Stimulated activated CD8-positive, alpha-beta memory T cell treated with anti-CD3 and anti-CD28 coated beads, Interleukin-15, amount 100 ng/mL, for 24 hours (primary cell): ENCODE measurements at places on chromosomes 1 and 21.

GRCh38 chr1:224447251-224447650 is 12.7 kb upstream of the WDR26 start:
- no peak for DNase-seq

- no peak for DNase-seq
Measured at GRCh38 chr21:39010629-39011404, 172.4 kb downstream of the PSMG1 start.

GRCh38 chr1:174274884-174275283 is 115.6 kb downstream of the RABGAP1L start:
- DNase-seq = no peak

- DNase-seq = peak; percentile 18
Measured at GRCh38 chr1:52632732-52633290, at the start of gene SHISAL2A. SHISAL2A (plus strand) TSS chr1:52633168; CDS start chr1:52633494, 326 bp downstream.

DNA sequence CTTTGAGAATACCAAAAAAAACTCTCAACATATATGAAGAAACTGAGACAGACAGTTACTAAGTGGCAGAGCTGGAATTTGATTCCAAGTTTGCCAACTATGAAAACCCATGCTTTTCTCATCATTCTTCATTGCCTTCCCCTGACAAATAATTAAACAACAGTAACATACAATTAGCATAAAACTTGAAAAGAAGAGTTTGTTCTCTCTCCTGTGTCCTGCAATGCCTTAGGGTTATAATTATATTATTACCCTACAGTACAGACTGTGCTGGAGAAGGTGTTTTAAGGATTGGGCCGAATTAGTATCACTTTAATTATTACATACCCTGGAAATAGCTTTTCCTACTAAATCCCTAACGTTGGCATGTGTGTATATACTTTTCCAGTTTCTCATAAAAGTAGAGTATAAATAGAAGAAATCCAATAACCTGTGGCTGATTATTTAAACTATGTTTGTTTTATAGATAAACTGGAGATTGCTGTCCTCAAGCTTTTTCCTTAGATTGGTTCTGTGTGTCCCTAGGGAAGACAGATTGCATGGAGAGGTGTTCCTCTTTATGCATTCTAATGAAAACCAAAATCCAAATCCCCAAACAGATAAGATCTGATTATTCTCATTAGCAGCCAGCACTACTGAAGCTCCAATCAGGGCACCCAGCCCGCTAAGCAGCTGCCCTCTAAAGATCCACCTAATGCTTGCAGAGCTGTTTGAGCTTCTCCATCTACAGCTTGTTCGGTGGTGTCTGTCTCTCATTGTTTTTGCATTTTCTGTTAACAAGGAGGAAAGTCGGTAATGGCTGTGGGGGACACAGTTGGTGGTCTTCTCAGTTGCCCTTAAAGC is 156.3 kb downstream of the TM2D1 start:
- no peak for DNase-seq

DNA sequence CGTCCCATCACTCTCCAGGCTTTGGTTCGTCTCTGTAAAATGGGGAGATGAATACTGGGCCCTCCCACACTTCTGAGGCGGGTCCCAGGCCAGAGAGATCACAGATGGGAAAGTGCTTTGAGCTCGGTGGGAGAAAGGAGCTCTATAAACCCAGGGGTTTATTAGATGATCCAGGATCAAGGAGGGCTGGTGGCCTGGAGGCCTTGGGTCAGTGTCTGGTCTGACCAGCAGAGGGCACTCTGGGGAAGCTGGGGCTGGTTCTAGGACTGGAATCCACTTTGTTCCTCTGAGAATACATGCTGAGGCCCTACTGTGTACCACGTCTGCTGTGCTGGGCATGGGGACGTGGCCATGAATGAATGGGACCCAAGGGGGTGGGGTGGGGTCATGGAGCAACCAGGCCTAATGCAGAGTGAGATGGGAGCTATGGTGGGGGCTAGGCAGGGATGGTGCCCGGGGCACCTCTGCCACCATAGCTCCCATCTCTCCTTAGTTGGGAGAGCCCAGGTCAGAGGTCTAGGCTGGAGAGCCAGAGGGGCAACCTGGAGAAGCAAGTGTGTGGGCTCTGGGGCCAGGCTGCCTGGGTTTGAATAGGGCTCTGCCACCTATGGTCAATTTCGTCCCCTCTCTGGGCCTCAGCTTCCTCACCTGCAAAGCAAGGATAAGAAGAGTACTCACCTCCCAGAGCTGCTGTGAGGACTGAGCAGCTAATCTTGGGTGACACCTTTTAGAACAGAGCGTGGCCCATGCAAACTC is 9.0 kb upstream of the FAM131C start:
- DNase-seq = peak; percentile 40

DNA sequence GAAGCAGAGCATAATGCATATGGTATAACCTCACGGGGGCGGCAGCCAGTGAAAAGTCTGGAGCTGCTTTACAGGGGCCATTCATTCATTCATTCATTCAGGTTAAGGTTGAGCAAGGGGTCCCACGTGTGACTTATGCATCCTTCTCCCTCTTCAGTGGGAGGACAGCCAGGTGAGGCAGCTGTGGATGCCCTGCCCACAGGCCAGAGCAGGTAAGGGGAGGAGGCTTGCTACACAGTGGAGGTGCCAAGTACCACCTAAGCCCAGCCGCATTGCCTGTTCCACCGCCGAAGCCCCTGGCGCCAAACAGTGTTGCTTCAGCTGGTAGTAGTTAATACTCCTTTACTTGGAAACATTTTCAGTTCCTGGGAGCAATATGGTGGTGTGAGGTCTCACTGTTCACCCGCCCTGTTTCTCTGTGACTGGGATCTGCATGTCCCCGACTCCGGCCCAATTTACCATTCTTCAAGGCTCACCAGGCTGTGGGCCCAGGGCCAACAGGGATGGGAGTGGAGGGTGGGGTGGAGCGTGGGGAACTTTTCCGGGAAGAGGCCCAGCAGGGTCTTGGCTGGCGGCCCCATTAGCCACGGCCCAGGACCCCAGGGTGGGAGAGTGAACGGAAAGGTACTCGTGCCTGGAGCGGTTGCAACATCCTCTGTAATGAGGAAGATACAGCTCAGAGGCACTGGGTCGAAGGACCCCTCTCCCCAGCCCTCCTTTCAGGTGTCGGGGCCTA is 722 bp upstream of the PODN start:
- DNase-seq = no peak

- no peak for DNase-seq
Measured at GRCh38 chr1:44024903-44025525, 6.2 kb downstream of the SLC6A9 start.

- DNase-seq = no peak
Measured at GRCh38 chr1:197096137-197096536, 29.1 kb upstream of the F13B start.

DNA sequence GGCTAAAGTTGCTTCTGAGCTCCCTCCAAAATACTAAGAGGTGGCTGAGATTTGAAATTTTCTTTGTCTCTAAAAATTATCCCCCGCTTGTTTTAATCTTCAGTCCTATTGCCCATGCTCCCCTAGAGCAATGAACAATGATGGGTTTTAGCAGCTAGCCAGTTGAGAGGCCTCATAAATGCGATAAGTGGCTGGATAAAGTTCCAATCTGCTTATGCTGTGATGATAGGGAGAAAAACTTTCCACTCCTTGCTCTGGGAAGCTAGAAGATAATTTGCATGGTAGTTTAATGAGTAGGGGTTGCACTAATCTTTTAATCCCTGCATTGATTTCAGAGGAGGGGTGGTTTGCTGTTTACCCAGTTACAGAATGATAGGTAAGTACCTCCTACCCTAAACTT is 9.6 kb upstream of the PRPF3 start:
- DNase-seq = no peak

DNA sequence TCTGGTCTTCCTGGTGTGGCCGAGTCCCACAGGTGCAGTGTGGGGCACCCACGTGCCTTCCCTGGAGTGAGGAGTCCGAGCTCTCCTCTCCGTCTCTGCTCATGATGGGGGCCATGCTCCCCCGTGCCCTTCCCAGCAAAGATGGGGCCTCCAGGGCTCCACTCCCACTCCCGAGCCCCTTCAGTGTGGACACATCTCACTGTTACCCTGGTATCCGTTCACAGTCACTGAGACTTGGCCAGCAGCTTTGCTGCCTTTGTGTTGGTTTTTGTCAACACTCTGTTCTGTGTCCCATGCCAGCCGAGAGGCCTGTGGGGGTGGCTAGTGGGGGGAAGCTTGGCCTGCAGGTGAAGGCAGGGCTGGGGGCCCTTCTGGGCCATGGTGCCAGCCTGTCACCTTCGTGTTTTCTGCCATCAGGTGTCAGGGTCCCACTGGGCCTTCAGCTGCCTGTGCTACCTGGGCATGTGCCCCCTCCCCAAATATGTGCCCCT is 46.9 kb upstream of the POFUT2 start:
- no peak for DNase-seq

GRCh38 chr1:116064616-116065015 is 46.6 kb upstream of the MAB21L3 start:
- DNase-seq = no peak

- DNase-seq = no peak
Measured at GRCh38 chr1:117467336-117467735, 100.1 kb downstream of the MAN1A2 start.

- no peak for DNase-seq
Measured at GRCh38 chr1:18945401-18945849, 11.1 kb downstream of the IFFO2 start.

- no peak for DNase-seq
Measured at GRCh38 chr1:233489411-233489810, 124.5 kb upstream of the KCNK1 start.

- DNase-seq = no peak
Measured at GRCh38 chr1:24872061-24872850, 57.8 kb downstream of the RUNX3 start.

GRCh38 chr1:228336308-228337030 is 70.2 kb downstream of the TRIM11 start:
- DNase-seq = no peak

GRCh38 chr1:10302416-10302815 is 92.0 kb downstream of the KIF1B start:
- no peak for DNase-seq

GRCh38 chr1:239586128-239586527 is 199.8 kb downstream of the CHRM3 start:
- DNase-seq = no peak

- DNase-seq = no peak
Measured at GRCh38 chr1:19045898-19046880, 89.7 kb upstream of the IFFO2 start.

- DNase-seq = no peak
Measured at GRCh38 chr1:76068542-76068941, 6.0 kb upstream of the ST6GALNAC3 start.

DNA sequence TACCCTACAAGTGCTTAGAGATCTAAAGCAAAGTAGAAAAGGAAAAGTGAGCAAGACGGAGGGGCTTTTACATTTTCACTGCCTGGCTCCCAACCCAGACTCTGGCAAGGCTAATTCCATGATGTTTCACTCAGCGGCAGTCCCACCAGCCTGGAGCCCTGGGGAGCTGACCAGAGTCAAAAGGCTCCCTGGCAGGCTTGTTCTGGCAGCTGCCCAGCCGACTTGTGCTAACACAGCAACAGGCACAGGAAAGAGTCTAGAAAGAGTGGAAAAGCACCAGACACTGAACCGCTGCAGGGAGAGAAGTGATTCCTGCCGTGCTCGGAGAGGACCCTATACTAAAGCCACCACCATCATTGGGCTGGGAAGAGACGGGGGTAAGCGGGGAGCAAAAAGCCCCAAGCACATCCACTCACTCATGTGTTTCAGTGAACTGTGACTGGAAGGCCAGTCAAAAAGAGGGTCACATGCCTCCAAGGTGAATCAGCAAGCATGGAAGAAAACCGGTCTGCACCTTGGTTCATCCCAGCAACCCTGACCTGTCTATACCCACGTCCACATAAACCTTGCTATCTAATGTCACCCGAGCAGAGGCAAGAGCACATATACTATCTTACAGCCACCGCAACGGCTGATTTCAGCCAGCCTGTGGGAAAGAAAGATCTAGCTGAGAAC is 8.0 kb downstream of the SMIM12 start:
- no peak for DNase-seq

DNA sequence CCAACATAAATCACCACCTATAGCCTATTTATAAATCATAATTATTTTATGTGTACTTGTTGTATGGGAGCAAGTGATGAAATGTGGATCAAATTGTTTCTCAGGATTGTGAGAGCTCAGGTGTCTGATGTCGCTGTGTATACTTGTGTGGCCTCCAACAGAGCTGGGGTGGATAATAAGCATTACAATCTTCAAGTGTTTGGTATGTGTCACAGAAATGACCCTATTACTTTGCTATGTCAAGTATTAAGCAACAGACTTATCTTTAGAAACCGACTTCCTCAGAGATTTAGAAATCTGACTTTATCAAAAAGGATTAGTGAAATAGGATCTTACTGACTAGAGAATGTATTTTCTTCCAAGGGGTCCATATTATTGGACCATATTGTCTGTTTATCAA is 280.9 kb downstream of the TPR start:
- DNase-seq = no peak

DNA sequence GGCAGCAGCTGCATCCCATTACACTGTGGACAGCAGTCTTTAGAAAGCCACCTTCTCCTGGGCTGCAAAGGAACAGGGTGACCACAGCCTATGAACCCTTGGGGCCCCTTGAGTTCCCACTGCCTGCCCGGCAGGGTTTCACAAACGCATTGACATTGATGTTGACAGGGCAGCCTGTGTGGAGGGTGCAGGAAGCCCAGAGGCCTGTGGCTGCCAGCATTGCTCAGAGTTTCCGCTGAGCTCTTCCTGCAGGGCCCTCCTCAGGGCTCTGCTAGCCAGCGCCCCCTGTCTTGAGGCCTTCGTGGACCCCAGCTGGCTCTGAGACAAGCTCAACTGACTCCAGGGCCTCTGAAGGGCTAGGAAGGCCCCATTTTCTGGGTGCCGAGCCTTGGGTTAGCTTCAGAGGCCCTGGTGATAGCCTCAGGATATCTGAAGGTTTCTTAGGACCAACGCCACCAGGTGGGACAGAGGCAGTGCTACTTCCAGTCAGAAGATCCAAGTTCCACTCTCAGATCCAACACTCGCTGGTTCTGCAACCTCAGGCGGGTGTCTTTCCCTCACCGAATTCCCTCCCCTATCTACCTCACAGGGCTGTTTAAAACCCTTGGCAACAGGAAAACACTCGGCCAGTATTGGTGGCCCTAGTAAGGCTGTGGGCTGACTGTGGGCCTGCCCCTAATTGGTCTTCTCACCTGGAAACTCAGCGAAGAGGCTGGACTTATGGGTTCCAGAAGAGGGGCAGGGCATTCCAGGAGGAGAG is 27.2 kb upstream of the EPS8L3 start:
- DNase-seq = peak; percentile 48

GRCh38 chr21:46551636-46552241 is 53.1 kb downstream of the S100B start:
- no peak for DNase-seq

DNA sequence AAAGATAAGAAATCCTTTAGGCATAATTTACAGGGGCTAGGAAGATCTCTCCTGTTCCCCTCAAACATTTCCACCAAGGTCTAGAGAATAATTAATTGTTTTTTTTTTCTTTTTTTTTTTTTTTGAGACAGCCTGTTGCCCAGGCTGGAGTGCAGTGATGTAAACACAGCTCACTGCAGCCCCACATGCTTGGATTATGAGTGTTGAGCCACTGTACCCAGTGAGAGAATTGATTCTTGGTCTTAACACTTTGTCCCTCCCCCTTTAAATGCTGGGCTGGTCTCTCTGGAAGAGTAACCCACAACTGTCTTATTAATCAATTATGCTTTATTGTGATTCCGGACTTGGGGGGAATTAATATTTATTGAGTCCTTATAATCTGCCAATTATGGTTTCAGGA is 33.4 kb downstream of the ATF3 start:
- DNase-seq = no peak

- no peak for DNase-seq
Measured at GRCh38 chr1:116819081-116819480, 64.9 kb downstream of the CD2 start.

- DNase-seq = no peak
Measured at GRCh38 chr1:185463011-185463410, 146.0 kb upstream of the IVNS1ABP start.

GRCh38 chr1:19975423-19976193 is 3.8 kb downstream of the PLA2G2A start:
- DNase-seq = no peak
